ENCODE measurements at places on chromosomes 4 and X.
A peak's percentile ranks its signal among the peaks of the same experiment; 100 is the strongest.

- DNase-seq, result no peak
Observed at GRCh38 chr4:57064811-57065711, 45.1 kb downstream of the IGFBP7 start.

- DNase-seq, result peak; percentile 31
Observed at GRCh38 chrX:2696698-2697215, 5.7 kb downstream of the CD99 start.

GRCh38 chr4:82508011-82508410, 53.8 kb downstream of the TMEM150C start:
- DNase-seq, result no peak

DNA sequence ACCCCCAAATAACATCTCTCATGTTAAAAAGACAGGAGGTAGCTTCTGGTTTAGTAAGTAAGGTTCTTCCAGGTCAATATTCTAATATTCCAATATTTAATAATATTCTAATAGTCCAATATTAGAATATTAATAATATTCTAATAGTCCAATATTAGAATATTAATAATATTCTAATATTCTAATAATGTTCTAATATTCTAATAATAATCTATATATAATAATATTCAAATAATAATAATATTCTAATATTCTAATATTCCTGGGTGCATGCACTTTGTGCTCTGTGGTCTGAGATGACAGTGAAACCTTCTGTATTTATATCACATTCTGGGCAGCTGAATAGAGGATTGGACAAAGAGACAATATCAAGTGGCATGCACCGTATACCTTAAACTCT, 96.1 kb downstream of the PCDH10 start:
- no peak for DNase-seq

- DNase-seq, result no peak
Observed at GRCh38 chr4:87359258-87359657, 31.7 kb downstream of the HSD17B11 start.

GRCh38 chr4:116925900-116926457, 159.4 kb downstream of the TRAM1L1 start:
- no peak for DNase-seq

- no peak for DNase-seq
Observed at GRCh38 chr4:40253906-40254305, 57.1 kb downstream of the RHOH start.

All from stimulated activated CD8-positive, alpha-beta memory T cell treated with anti-CD3 and anti-CD28 coated beads, Interleukin-2, amount 100 ng/mL, for 1 hour (primary cell).